ENCODE measurements at places on chromosomes 3 and 15. TPM values are rescaled to one million over a fixed set of nuclear protein-coding genes. Genes with fewer than 3 reads are reported as not detected.

The SFMBT1 gene
- total RNA-seq: 5.8 TPM

- no peak for ATAC-seq
Measured at GRCh38 chr3:5437296-5437782, 249.8 kb downstream of the EDEM1 start.

GRCh38 chr15:78212008-78212407, 22.4 kb downstream of the ACSBG1 start:
- ATAC-seq: no peak

DNA sequence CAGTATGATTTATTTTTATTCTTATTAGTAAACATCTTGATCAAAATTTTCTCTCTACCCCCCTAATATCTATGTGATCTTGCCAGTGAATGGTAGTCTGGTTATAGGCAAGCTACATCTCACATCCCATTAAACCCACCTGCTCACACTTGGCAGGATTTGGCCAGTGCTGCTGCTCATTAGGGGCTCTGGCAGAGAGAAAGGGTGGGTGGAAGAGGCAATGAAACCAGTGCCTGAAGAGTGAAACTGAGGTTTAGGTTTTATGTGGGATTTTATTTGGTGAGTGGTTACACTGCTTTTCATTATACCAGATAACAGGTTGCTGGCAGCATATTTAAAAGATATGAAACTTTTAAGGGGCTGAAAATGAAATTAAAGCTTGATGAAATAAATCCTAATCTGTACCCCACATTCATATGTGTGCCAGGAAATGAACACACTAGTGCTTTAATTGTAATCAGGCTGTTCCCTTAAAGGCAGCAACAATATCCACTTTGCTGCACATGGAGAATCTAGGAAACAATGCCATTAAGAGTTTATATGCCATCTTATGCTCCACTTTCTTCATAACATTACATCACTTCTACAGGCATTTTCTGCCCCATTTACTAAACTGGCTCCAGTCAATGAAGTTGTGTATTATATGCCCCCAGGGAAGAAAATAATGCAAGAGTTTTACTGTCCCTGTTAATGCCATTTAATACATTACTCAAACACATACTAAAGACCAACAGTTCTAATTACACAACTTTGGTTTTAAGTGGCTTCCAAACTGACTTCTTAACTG, 688.7 kb downstream of the MECOM start:
- no peak for ATAC-seq

DNA sequence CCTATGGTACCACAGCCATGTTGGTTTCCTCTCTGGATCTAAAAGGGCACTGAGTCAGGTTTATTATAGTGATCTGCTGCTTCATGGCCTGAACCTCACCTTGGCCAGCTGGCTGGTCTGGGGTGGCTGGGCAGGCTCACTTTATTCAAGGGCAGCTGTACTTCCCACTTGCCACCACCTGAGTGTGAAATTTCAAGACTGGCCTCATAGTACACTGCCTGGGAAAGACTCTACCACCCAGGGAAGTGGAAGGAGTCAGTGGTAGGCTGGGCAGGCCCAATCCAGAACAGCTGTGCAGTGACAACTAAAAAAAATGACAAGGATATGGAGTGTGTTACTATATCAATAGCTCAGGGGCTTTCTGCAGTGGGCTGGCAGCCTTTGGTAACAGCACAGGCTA, 8.8 kb downstream of the SNUPN start:
- ATAC-seq: no peak

DNA sequence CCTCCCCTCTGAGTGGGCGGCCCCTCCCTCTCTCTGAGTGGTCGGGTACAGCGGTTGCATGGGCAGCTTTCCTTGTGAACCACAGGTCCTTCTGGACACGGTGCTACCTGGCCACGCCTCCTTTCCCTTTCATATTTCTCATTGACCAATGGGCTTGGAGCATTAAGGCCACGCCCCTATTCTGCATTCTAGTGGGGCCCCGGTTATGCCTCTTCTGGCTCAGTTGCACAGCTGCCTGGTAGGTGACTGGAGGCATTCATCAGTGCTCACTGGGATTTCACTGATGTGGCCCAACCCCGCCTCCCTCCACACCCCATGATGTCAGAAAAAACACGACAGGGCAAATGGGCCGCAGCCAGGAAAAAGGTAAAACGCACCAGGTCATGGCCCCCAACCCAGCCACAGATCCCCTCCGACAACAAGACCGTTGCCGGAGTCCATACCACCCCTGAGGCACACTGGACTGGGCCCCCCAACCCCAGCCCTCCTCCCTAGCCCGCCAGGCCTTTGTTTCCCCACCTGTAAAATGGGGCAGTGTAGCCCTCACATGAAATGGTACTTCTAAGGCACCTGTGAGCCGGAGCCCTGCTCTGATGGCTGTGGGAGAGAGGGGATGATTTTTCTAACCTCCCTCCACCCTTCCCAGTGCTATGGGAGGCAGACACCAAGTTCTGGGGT, 26.3 kb downstream of the NGRN start:
- ATAC-seq: peak; percentile 84

DNA sequence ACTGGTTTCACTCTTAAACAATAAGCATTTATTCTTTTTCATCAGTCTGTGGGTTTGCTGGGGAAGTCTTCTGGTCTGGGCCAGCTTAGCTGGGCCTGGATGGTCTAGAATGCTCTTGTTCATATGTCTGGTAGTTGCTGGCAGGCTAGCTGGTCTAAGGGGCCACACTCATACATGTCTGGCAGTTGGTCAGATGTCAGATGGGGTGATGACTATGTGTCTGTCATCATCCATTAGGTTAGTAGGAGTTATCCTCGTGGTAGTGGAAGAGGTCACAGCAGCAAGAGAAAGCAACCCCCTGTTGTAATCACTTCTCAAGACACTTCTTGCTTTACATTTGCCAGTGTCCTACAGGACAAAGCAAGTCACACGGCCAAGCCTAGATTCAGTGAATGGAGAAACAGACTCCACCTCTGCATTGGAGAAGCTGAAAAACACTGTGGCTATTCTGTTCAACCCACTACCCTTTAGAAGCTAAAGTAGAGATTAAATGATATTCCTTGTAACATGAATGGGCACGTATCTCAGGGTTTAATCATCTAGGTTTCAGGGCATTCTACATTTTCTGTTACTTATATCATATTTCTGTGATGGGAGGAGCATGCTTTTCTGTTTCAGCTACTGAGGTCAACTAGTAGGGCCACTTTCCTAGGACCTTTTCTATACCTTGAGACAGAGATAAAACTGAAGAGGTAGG, 5.5 kb upstream of the ARID3B start:
- ATAC-seq: no peak

Data from esophagus mucosa (tissue), 1 donor.